ENCODE measurements at places on chromosomes 7 and 10.

- peak; percentile 64 for DNase-seq
These were observed 48.5 kb upstream of the ARL4A start for GRCh38 chr7:12638851-12639456.

GRCh38 chr7:87715545-87715944 is 87.3 kb downstream of the RUNDC3B start:
- DNase-seq = no peak

DNA sequence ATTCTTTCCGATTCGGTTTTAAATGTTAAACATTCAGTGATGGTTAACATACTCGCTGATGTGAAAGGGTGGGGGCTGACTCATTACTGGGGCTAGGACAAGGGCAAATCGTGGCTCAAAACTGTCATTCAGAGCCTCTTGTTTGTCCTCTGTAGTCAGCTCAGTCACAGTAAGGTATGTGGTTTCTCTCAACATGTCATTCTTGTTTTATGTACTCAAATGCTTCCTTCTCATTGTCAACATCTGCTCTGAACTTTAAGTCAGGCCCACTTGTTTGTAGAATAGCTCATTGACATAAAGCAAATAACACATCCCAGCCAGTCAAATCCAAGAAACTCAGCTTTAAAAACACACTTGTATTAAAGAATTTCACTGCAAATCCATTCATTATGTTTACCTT is 7.3 kb downstream of the SLC16A9 start:
- no peak for DNase-seq

DNA sequence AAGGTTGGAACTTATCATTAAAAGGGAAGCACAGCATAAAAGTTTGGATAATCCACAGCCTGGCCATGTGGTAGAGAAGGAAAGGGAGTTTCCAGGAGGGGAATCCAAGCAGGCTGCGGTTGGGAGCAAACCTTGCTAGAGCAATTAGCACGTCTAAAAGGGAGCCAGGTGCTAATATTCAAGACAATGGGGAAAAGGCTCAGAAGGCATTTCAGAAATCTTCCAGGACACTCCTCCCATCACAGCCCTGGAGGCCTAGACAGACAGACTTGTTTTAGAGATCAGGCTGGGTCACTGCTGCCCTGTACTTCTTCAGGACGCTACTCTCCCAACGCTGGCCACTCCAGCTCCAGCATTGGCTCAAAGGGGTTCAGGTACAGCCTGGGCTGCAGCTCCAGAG is 96.2 kb upstream of the KAT6B start:
- DNase-seq = no peak
